HTR-8/SVneo (cell line): ENCODE measurements at places on chromosomes 13 and 19.

- no peak for DNase-seq
Measured at GRCh38 chr13:112838038-112838841, 130.8 kb upstream of the MCF2L start.

DNA sequence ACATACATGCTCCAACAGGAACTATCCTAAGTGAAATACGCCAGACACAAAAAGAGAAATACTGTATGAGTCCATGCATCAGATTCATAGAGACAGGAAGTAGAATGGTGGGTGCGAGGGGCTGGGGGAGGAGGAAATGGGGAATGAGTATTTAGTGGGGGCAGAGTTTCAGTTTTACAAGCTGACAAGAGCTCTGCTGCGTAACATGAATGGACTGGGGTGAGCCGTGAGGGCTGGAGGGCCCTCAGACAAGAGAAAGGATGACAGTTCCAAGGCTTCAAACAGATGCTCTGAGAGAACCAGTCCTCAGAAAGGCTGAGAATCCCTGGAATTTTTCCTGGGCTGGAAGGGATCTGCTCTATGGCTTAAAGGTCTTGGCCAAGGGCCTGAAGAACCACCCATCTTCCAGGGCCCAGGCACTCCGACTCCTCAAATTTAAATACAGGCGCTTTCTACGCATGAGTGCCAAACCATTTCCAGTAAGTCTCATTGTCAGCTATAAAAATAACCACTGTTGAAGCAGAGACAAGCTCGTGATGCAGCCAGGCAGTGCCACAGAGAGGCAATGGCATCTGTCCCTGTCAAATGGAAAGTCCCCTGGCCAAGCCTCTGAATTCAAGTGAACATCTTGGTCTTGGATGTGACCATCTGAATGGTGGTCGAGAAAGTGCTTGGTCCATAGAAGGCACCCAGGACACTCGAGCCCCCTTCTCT, 17.5 kb downstream of the KLF2 start:
- no peak for DNase-seq

- DNase-seq = no peak
Measured at GRCh38 chr13:73000027-73000674, 58.7 kb upstream of the KLF5 start.

- DNase-seq = no peak
Measured at GRCh38 chr19:15304140-15304705, 28.1 kb downstream of the BRD4 start.

DNA sequence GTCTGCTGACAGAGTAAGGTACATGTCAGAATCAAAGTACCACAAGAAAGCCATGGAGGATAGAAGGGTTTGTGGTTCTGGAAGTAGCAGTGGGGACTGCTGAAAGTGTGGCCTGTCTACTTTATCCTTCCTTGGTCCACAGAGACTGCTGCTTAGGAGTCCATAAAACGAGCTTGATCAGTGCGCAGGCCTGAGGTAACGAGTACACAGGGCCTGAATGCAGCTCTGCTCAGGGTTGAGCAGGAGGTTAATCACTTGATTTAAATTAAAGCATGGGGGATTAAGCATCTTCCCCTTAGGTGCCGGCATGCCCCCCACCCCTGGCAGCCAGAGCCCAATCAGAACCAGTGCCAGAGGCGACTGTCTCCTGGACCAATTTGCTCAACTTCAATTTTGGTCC, 34.9 kb upstream of the WASF3 start:
- DNase-seq = no peak

- DNase-seq = no peak
Measured at GRCh38 chr13:44693156-44693764, 117.1 kb upstream of the TSC22D1 start.

DNA sequence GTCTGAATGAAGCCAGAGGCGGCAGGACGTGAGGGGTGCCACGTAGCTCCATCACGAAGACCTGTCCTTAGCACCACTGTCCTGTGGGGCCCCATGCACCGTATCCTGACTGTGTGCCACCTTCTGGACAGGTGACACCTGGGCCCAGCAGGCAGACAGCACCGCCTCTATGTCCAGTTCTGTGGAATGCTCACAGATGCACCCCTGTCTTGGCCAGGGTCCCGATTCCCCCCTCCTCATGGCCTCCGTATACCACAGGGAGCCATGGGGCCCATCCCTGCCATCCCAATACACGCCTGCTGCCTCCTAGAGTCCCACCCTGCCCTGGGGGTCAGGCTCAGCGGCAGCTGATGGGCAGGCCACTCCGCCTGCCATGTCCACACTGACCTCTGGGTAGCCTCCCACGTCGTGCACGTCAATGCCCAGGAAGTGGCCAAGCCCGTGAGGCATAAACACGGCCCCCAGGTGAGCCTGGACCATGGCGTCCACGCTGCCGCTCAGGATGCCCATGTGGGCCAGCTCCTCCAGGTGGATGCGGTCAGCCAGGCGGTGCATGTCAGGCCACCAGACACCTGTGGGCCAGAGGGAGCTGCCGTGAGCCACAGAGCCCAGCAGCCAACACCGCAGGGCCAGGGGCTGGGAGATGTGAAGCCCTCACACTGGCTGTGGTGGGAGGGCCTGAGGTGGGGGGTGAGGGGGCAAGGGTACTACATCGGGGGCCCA, 17.6 kb downstream of the CEBPG start:
- no peak for DNase-seq
